ENCODE measurements at places on chromosomes 11 and 22.

DNA sequence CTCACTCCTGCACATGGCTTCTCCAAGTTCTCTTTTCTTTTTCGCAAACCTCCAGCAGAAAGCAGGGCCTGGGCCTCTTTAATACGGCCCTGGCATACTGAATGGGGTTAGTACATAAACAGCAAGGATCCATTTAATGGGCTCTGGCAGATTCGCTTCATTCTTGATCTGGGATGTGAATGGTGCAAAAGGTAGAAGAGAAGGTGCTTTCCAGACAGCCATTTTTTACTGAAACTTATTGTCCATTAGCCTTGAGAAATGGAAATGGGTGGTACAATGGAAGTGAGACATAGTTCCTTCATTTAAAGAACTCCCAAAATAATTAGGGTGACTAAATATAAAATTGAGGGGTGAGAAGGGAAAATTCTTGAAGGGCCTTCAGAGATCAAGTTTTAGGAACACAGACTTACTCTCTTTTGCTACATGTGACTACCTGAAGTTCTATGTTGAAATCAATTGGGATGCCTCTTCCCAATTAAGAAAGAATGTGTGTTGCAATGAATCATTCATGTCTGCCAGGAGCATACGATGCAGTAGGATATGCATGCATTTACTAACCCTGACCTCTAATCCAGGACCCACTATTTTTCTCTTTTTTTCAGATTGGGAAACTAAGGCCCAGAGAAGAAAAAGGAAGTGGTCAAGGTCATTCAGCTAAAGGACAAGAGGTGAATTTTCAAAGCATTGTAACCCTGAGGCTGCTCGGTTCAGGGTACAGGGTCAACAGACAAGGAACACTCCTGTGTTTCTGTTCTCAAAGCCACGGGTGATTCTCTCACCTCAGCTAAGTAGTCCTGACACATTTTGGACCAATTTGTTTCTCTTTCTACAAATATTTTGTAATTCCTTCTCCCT lies 144.1 kb downstream of the BBOX1 start:
- DNase-seq = no peak

GRCh38 chr22:43897751-43898261 lies 6.0 kb upstream of the PNPLA5 start:
- DNase-seq = no peak

DNA sequence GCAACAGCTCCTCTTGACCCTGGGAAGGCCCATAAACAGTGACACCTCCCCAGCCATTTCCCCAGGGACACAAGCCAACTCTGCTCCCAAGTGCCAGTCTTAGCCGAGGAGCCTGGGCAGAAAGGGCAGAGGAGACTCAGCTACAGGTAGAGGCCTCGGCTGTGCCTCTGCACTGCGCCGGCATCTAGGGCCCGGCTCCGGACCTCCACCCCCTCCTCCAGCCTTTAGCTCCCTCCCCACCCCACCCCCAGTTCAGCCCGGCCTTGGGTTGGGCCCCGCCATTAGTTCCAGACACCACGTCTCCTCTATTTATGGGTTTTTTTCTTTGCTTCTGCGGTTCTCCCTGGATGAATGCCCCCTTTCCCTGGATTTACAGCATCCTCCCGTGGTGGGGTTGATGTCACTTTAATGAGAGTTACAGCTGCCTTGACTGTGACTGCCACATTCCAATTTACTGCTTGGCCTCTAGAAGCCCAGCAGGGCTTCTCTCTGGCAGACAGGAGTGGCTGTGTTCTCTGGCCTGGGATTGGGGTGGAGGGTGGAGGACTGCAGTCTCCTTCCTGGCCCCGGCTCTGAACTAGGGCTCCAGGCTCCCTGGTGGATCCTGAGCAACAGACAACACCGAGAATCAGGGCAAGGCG lies 13.5 kb upstream of the OAF start:
- no peak for DNase-seq

DNA sequence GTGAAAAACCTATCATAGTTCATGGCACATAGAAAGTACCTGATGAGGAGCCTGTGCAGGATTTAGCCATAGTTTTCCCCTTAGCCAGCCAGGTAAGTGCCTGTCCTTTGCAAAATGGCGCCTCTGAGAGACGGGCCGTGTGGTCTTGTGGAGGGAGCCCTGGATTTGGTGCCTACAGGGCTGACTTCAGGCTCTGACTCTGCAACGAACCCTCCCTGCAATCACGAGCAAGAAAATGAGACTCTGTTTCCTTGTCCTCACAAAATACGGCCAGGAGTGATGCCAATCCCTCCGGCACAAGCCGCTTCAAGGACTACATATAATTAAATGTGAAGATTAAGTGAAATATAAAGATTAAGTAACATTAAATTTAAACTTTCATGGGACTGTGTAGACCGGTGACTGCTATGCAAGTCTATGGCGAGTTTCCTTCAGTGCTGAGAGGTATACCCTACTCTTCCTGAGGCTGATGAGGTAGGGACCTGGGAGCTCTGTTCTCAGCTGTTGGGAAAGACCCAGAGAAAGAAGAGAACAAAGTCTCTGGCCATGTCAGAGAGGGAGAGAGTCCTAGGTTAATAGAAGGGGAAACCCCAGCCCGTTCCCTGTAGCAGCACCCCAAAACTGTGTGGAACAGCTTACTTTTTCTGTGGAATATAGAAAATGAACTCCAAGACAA lies 6.1 kb upstream of the CXCR5 start:
- no peak for DNase-seq

DNA sequence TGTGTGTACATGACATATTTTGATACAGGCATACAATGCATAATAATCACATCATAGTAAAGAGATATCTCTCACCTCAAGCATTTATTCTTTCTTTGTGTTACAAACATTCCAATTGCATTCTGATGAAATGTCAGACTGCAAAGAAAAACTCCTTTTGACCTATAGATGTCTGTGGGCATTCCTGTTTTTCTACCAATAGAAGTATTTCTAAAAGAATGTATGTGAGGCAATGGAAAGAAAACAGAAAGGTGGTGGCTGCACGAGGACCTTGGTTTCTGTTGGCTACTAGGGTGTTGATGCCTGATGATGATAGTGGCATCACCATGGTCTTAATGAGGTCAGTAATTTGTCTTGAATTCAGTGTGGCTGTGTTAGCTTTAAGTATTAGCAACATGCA lies 137.0 kb upstream of the ANO3 start:
- no peak for DNase-seq

Data from NAMALWA (cell line).